Bronchial epithelial cell (primary cell): ENCODE measurements at places on chromosomes 6 and 20. TPM values are rescaled to one million over a fixed set of nuclear protein-coding genes. Genes with fewer than 3 reads are reported as not detected.

- DNase-seq, result no peak
Measured at GRCh38 chr6:32074996-32075532, 34.1 kb downstream of the TNXB start.

DNA sequence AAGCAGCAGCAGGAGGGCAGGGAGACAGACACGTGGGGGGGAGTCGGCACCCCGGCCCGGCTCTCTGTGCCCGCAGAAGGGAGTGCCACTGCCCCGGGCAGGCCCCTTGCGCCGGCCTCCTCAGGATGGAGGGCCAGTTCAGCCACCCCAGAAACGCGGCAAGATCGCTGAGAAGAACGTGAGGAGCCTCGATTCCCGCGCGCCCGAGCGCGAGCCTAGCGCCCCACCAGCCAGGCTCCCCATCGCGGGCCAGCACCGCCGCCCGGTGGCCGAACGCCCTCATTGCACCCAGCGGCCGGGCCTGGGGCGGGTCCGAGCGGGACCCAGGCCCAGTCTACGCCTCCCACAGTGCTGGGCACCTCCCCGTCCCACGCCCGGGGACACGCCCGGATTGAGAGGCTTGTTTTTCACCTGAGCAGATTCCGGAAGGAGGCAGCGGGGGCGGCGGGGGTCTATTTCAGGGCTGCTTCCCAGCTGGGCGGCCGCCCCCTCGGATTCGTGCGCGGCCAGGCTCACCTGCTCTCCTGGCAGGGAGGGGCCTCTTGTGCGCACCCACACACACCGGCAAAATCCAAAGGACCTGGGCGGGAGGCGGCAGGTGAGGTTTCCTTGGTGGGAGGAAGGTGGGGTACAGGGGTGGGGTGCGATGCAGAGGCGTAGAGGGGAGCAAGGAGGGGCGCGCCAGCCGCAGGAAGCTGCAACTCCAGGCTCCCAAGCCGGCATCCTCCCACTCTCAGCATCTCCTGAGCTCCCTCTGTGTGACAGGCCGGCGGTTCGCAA is 9.0 kb upstream of the GRM4 start:
- DNase-seq, result no peak

- no peak for DNase-seq
Measured at GRCh38 chr6:35141007-35141655, at the start of gene TCP11. Gene TCP11 (minus strand): TSS chr6:35141339. CDS start chr6:35140870, 469 bp downstream.

DNA sequence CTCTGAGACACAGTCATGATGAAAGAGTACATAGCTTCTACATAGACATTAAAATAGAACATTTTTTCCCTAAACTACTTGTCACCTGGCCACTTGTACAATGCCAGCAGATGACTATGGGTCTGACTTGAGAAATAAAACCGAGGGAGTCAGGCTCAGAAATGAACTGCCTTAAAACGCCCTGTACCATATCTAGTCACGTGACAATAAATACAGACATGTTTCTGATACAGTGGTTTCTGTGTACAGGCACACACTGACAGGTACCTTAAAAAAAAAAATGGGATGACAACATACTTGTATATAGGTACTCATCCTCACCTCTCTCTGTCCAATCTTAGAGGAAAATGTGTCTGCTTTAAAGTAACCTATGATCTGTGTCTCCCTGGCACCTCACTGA is 144.1 kb downstream of the SH3BGRL2 start:
- DNase-seq, result no peak

GRCh38 chr6:80607811-80608391 is 501.4 kb downstream of the BCKDHB start:
- peak; percentile 79 for DNase-seq

DNA sequence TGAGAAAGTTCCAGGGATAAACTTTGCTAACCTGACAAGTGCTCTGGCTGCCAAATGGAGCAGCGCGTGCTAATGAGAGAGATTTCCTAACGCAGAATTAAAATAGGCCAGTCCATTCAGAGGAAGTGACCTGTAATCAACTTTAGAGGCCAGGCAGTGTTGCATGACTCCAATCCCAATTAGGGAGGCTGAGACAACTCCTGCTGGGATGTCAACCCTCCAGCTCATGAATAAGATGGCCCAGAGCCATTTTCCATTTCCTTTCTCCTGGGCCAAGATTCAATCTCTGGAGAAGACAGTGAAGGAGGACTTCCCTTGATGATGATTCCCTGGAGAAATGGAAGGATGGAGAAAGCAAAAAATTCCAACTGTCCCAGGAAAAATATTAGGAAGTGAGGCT is 241.5 kb upstream of the RNF24 start:
- no peak for DNase-seq

GRCh38 chr6:6235786-6236185 is 84.7 kb downstream of the F13A1 start:
- no peak for DNase-seq

DNA sequence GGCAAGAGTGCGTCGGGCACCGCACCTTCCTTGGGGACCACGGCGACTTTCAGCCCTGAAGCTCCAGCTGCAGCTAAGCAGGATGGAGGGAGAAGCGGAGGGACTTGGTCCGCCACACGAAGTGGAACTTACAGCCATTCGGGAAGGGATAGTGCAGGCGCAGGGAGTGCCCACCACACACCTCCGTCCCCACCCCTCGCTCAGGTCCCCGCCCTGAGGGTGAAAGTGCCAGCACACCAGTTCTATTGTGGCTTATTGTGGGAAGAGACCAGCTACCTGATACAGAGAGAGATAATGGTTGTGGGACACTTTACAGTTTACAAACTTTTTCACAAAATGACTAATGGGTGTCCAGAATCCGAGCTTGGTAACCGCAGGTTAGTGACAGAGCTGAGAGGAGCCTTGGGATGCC is 76.1 kb downstream of the IRF4 start:
- no peak for DNase-seq

DNA sequence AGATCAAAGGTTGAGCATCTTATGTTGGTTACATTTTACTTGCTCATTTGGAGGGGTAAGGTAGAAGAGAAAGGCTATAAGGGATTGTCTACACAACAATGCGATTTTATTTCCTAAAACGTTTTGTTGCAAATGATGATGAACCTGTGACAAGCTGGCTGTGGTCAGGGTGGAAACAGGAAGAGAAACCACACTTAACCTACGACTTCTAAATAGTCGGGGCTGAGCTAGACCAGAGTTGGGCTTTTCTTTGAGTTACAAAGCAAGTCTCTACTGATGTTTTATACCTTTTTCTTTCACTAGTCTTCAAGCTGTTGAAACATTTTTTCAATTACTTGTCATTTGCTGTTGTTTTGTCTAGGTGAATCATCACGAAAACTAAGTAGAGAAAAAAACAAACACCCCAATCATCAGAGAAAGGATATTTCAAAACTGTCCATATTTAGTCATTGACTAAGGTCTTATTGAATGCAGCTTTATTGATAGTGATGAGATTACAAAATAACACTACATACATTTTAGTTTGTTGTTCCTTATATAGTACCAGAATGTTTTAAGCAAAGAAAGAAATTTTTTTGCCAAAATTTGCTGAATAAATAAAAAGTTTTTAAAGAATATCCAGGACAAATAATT is 18.0 kb downstream of the KLHL31 start:
- DNase-seq, result peak; percentile 84

GRCh38 chr6:32609391-32609730 is 19.7 kb upstream of the HLA-DRB1 start:
- DNase-seq, result no peak

- no peak for DNase-seq
Measured at GRCh38 chr20:47727170-47727880, 58.0 kb downstream of the SULF2 start.

GRCh38 chr6:85004361-85004995 is 240.1 kb upstream of the TBX18 start:
- DNase-seq, result no peak

- peak; percentile 23 for DNase-seq
Measured at GRCh38 chr6:64090352-64090751, 454.8 kb downstream of the PHF3 start.

DNA sequence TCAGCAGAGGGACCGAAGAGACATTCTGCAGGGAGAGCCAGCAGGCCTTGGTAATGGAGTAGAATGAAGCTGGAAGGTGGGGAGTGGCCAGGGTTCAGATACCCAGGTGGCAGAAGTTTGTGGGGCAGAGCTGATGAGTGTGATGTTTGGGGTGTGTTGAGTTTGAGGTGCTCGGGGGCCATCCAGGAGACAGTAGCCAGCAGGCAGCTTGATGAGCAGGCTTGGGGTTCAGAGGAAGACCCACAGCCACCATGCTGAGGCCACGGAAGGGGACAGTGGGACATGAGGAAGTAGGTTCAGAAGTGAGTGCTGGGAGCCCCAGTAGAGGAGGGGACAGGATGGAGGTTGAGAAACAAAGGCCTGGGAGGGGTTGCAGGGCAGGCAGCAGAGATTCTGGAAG is 11.1 kb upstream of the FOXS1 start:
- DNase-seq, result no peak

GRCh38 chr6:101614774-101615173 is 221.3 kb downstream of the GRIK2 start:
- DNase-seq, result peak; percentile 97

GRCh38 chr6:136178749-136179148 is 71.4 kb downstream of the MTFR2 start:
- DNase-seq, result no peak

DNA sequence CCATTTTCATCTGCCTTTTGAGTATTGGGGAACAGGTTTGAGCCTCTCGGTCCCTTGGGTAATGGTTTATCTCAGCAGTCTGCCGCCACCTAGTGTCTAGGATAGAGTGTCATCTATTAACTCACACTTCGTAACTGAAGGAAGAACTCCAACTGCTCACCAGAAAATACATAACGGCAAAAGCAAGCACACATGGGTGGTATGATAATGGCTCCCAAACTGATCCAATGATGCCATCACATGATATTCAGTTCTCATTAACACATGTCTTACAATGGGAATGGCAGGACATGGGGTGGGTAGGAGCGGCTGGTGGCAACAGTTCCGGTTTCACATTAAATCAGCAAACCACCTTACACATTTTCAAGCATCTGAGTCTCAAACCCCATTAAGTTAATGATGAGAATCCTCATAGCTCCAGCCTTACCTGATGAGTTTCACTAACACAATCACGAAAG is 110.7 kb upstream of the PHACTR1 start:
- peak; percentile 68 for DNase-seq

GRCh38 chr6:134238960-134239795 is 78.7 kb downstream of the SGK1 start:
- DNase-seq, result no peak

DNA sequence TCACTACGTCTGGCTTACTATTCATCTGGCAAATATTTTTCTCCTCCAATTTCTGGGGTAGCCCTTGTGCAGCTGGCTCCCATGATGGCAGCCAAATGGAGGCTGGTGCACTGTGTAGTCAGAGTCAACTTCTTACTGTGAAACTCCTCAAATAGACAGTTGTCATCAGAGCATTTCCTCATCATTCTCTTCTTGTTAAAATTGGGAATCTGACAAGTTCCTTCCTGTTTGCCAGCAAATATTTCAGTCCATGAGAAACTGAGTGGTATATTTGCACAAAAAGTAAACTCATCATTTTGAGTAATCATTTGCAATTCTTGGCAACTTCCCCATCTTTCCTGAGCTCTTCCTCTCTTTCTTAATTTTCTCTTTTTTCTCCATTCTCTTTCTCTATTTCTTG is 394.9 kb upstream of the RGS17 start:
- DNase-seq, result peak; percentile 62

- DNase-seq, result peak; percentile 78
Measured at GRCh38 chr6:5398530-5398929, 137.2 kb downstream of the FARS2 start.

DNA sequence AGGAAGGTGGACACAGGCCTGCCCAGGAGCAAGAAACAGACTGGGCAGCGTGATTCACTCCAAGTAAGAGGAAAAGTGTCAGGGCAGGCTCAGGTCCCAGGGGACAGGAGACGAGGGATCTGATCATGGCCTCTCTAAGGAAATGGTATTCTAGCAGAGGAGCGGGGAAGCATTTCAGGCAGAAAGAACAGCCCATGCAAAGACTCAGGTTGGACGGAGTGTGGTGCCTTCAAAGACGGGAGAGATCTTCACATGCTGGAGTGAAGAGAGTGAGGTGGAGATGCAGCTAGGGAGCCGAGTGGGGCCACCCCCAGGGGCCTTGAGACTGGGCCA is 161.1 kb downstream of the SYCP2 start:
- DNase-seq, result no peak

DNA sequence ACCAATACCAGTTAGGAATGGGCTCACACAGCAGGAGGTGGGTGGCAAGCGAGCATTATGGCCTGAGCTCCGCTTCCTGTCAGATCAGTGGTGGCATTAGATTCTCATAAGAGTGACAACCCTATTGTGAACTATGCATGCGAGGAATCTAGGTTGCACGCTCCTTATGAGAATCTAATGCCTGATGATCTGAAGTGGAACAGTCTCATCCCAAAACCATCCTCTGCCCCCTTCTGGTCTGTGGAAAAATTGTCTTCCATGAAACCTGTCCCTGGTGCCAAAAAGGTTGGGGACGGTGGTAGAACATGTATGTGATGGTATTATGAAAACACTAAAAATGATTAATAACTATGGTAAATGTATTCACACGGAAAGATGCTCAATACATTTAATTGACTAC is 99.7 kb upstream of the HIVEP1 start:
- no peak for DNase-seq

DNA sequence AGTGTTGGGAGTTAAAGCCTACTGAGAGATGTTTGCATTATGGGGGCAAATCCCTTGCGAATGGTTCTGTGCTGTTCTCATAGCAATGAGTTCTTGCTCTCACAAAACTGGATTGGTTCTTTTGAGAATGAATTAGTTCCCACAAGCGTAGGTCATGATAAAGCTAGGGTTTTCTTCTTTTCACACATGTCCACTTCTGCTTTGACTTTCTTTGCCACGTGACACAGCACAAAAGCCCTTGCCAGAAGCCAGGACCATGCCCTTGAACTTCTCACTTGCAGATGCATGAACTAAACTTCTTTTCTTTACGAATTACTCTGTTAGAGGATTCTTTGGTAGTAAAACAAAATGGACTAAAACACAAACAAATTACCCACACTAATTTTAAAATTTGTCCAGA is 922.8 kb downstream of the EPHA7 start:
- DNase-seq, result no peak

- no peak for DNase-seq
Measured at GRCh38 chr6:161058741-161059140, 67.2 kb downstream of the MAP3K4 start.

GRCh38 chr6:35495258-35496035 is 1.4 kb downstream of the TEAD3 start:
- DNase-seq, result peak; percentile 30

GRCh38 chr20:44085616-44086434 is 101.2 kb downstream of the JPH2 start:
- DNase-seq, result no peak

KAT14 gene
- 11.6 and 12.4 TPM in 2 replicates for total RNA-seq

HLA-DQB2 gene
- total RNA-seq, result not detected in 2 replicates

APOBEC2 gene
- not detected in 2 replicates for total RNA-seq

NRN1 gene
- not detected in 2 replicates for total RNA-seq

MYL9 gene
- 0.53 and 0.90 TPM in 2 replicates for total RNA-seq

CLVS2 gene
- not detected in 2 replicates for total RNA-seq

PSMA7 gene
- total RNA-seq, result 516 and 626 TPM in 2 replicates

C6orf163 gene
- total RNA-seq, result 1.6 and 3.1 TPM in 2 replicates

NEDD9 gene
- total RNA-seq, result 2.0 and 4.7 TPM in 2 replicates

PRR18 gene
- total RNA-seq, result under 0.01 TPM in 2 replicates

C6orf132 gene
- total RNA-seq, result 11.3 and 46.1 TPM in 2 replicates

RIPPLY2 gene
- not detected in 2 replicates for total RNA-seq

LPA gene
- 0.26 TPM in 2 replicates for total RNA-seq

CALHM4 gene
- under 0.01 TPM in 1 of 2 replicates, not detected in the other for total RNA-seq
